ENCODE measurements at places on chromosomes 5 and 9.

DNA sequence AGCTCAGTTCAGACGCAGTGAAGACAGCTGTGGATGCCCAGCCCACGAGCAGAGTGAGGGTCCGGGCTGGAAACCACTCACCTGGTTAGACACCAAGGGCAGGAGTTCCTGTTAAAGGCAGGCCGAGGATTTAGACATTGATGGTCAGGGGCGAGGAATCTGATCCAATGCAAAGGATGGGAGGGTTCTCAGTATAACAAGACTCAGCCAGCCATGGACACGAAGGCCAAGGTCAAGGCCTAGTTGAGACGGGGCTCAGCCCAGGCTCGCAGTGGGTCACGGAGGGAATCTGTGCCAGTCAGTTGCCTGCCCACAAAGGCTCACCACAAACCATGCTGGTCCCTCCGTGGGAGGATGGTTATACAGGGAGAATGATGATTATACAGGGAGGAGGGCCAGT, 63.3 kb upstream of the FCN1 start:
- no peak for DNase-seq

GRCh38 chr9:35060548-35061207, 11.7 kb downstream of the VCP start:
- no peak for DNase-seq

GRCh38 chr5:96952118-96952750, 16.4 kb downstream of the LNPEP start:
- no peak for DNase-seq

- DNase-seq, result peak; percentile 37
Measured at GRCh38 chr5:60649288-60649917, 50.6 kb downstream of the DEPDC1B start.

- no peak for DNase-seq
Measured at GRCh38 chr9:108331596-108331995, 524.2 kb downstream of the ACTL7B start.

- no peak for DNase-seq
Measured at GRCh38 chr5:31559942-31560341, 27.8 kb downstream of the C5orf22 start.

DNA sequence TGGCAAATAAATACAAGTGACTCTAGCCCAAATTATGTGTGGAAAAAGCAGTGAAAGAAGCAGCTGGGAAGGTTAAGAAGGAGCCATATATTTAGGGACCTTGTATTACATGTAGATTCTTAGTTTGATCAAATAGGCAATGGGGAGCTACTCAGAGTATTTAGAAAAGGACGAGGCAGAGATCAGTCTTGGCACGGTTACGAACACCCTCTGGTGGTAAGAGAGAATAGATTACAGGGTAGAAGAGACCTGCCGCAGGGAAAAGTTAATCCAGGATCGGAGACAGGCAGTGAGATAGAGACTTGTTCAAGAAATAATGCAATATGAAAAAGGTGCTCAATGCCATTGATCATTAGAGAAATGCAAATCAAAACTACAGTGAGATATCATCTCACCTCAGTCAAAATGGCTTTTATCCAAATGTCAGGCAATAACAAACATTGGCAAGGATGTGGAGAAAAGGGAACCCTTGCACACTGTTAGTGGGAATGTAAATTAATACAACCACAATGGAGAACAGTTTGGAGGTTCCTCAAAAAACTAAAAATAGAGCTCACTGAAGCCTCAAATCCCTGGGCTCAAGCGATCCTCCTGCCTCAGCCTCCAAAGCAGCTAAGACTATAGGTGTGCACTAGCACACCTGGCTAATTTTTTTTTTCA, 12.0 kb downstream of the INIP start:
- no peak for DNase-seq

DNA sequence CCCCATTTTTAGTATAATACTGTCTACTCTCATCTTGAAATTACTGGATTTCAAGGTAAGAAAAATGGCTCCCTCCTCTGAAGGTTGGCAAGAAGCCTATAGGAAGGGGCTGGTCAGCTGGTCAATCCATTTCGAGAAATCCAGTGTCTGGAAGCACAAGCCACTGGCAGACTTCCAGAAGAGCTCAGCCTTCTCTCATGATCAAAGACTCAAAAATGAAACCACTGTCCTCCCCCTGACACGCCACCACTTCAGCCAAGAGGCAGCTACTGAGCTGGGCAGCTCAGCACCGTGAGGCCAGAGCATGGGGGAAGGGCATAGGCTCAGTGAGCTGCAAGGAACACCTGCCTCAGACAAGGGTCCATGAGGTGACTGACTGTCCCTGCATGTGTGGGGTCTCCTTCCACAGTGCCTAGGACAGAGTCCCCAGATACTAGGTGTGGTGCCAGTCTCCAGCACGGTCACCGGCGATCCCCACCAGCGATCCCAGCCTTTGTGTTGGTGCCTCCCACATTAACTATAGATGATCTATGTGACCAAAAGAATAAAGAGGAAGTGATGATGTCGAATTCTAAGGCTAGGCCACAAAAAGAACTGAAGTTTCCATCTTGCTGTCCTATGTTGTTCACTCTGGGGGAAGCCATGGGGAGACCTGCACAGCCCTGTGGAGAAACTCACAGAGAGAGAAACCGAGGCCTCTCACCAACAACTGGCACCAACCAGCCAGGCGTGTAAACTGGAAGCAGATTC, 100.1 kb upstream of the LRRTM2 start:
- DNase-seq, result peak; percentile 25

DNA sequence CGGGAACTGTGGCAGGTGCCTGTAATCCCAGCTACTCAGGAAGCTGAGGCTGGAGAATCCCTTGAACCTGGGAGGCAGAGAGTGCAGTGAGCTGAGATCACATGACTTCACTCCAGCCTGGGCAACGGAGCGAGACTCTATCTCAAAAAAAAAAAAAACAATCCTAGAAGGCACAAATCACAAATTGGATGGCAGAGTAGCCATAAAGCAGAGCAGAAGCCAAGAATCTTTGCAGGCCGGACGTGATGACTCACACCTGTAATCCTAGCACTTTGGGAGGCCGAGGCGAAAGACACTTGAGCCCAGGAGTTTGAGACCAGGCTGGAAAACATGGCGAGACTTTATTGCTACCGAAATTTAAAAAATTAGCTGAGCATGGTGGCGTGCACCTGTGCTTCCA, 9.2 kb upstream of the FUBP3 start:
- no peak for DNase-seq

GRCh38 chr5:154478224-154478565, at the start of gene HAND1:
TSS of gene HAND1 (minus strand) at chr5:154478227. CDS start at chr5:154478008, 219 bp downstream.
- DNase-seq, result no peak

GRCh38 chr9:27094640-27095298, 14.3 kb upstream of the TEK start:
- DNase-seq, result no peak

DNA sequence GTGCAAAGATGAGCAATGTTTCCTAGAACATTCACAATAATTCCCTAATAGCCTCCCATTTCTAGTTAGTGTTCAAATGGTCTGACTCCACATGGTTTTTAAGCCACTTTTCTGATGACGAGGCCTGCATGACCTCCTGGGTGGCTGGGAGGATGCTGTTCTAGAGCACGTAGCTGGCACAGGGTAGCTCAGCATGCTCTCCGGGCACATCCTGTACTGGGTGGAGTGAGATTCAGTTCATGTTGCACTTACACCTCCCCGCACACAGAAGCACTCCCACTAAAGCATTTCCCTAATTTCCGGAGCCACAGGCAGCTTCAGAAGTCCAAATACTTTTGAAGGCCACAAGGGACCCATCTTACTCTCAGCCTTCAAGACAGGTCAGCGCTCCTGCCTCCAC, 159.8 kb upstream of the LHFPL2 start:
- no peak for DNase-seq

DNA sequence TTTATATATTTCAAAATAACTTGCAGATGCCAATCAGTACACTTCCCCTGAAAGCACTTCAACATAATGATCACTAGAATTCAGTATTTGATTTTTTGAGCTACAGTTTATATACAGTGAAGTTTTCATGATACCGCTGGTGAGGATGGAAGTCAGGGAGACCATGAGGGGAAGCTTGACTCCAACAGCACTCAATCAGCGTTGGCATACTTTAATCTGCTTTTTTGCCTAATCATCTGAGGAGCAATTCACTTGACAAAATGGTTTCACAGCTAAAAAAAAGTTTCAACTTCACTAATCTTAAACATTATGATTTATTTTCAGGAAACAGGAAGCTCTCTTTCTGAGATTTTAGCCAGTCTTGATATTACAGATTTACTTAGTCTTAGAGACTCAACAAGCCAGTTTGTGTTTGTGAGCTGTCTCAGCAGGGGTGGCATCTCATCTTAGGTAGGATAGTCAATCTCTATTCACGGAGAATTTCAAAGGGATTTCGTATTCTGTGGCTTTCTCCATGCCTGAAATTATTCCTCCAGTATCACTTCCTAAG, 111.4 kb upstream of the ARRDC3 start:
- no peak for DNase-seq

- DNase-seq, result no peak
Measured at GRCh38 chr9:21800931-21801682, 1.3 kb upstream of the MTAP start.

GRCh38 chr9:15423231-15423985, 732 bp downstream of the SNAPC3 start:
- no peak for DNase-seq

DNA sequence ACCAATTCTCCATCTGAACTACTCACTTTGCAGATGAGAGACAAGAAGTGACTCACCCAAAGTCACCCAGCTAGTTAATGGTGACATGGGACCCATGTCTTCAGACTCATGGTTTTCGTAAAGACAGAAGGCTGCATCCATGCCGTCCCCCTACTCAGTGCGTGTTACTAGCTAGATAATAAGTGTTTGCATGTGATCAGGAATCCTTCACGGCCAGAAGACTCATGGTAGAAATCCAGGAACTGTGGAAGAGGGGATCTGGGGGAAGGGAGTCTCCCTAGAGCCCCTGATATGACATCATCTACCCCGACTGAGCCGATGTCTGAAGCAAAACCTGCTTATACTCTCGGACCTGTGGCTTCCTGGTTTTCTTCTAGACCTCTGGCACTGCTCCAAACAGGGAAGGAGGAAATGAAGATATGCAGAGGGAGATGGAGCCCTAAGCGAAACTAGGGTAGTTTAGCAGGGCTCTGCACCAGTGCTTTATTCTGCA, 3.3 kb downstream of the RNF183 start:
- DNase-seq, result no peak

GRCh38 chr9:136659861-136660784, 2.6 kb upstream of the EGFL7 start:
- DNase-seq, result no peak

- no peak for DNase-seq
Measured at GRCh38 chr9:123290764-123291163, 22.4 kb upstream of the STRBP start.

- no peak for DNase-seq
Measured at GRCh38 chr5:26691486-26691885, 346.9 kb downstream of the CDH9 start.

GRCh38 chr9:137007108-137007815, 10.9 kb upstream of the CLIC3 start:
- no peak for DNase-seq

- DNase-seq, result no peak
Measured at GRCh38 chr9:130242270-130243014, 23.1 kb upstream of the HMCN2 start.

DNA sequence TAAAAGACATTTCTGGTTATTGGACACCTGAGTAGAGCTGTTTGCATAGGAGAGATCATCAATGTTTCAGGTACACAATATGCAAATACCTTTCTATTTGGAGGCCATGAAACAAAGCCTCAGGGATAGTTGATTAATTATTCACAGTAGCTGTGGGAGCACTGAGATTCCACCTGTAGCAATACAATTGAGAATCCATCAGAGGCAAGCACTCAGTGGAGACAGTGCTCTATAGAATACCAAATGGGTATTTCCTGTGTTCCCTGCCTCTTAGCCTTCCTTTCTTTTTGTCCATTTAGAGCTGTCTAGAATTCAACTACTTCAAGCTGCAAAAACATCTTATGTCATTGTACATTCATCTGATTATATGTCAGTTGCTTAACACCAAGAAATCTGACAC, 1754.0 kb upstream of the ACO1 start:
- DNase-seq, result no peak

GRCh38 chr5:167852515-167852914, 438.9 kb upstream of the WWC1 start:
- DNase-seq, result no peak

DNA sequence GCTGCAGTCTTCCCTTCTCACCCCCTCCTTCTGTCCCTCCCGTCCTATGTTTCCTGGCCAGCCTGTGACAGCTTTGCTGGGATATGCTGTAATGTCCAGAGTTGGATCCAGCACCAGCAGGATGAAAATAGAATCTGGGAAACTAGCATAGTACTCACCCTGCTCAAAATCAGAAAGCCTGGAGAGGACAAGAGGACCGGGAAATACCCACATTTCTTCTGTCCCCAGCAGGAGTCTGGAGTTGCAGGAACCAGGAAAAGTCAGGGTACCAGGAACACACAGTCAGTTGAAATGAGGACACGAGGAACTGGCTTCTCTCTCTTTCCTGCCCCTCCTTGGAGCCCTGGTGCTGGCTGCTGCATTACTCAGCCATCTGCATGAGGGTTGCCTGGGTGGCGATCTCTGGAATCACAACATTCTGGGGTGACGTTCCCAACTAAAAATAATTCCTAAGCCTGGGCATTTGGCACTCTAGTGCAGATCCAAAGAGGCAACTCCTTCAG, 59.6 kb upstream of the NFIL3 start:
- DNase-seq, result no peak

DNA sequence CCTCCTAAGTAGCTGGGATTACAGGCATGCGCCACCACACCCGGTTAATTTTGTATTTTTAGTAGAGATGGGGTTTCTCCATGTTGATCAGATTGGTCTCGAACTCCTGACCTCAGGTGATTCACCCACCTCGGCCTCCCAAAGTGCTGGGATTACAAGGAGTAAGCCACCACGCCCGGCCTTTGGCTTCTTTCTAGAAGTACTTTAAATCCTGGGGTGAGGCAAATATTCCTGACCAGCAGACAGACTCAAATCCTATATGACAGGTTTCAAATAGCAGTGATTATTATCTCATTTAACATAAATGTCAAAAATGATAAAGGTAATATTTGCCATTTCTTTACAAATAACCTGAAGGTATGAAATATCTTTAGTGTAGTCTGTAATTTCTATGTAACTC, 35.6 kb downstream of the ABHD17B start:
- no peak for DNase-seq

- no peak for DNase-seq
Measured at GRCh38 chr9:10015755-10016154, 597.0 kb downstream of the PTPRD start.

GRCh38 chr5:7610531-7611177, 214.7 kb downstream of the ADCY2 start:
- no peak for DNase-seq

Data from GM06990 (cell line).